ENCODE measurements at places on chromosomes 6 and 20.

- ATAC-seq, result no peak
Observed at GRCh38 chr6:24229696-24230405, 103.8 kb downstream of the NRSN1 start.

DNA sequence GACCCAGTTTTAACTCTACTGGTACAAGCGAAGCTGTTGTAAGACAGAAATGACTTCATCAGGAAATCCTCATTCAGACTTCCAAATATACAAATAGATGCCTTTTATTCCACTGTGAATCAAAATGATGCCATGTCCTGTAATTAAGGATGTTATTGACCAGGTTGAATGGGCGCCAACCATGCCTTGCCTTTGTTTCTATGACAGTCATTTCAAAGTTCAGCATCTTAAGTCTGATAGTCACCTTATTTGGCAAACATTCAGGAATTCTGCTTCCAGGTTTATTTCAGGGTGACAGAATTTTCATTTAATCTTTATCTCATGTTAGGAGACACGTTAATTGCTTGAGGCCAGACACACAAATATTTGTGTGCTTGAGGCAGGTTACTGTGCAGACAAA, 592.8 kb upstream of the JAG1 start:
- no peak for ATAC-seq

GRCh38 chr20:1627200-1627550, 7.4 kb upstream of the SIRPB1 start:
- ATAC-seq, result no peak

- no peak for ATAC-seq
Observed at GRCh38 chr20:50113420-50114224, 672 bp upstream of the UBE2V1 start.

GRCh38 chr6:170129691-170130171, 161.1 kb downstream of the DLL1 start:
- ATAC-seq, result peak; percentile 99

- ATAC-seq, result no peak
Observed at GRCh38 chr6:1285556-1285955, 26.3 kb upstream of the FOXQ1 start.

DNA sequence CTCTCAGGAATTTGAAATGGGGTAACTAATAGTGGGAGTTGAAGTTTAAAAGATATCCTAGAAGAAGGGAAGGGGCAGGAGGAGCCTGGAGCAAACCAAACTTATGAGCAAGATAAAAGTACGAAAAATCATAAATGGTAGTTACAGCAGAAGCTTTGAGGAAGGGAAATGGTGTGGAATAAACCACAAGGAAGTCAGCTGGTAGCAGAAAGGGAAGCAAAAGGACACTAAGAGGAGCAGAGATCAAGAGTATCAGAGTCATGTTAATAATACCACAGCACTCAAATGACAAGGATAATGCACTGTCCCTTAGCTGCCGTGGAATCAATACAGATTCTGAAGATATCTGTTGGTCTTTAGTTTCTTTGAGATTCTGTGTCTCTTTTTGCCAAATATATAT, 44.9 kb upstream of the CCDC28A start:
- ATAC-seq, result no peak

DNA sequence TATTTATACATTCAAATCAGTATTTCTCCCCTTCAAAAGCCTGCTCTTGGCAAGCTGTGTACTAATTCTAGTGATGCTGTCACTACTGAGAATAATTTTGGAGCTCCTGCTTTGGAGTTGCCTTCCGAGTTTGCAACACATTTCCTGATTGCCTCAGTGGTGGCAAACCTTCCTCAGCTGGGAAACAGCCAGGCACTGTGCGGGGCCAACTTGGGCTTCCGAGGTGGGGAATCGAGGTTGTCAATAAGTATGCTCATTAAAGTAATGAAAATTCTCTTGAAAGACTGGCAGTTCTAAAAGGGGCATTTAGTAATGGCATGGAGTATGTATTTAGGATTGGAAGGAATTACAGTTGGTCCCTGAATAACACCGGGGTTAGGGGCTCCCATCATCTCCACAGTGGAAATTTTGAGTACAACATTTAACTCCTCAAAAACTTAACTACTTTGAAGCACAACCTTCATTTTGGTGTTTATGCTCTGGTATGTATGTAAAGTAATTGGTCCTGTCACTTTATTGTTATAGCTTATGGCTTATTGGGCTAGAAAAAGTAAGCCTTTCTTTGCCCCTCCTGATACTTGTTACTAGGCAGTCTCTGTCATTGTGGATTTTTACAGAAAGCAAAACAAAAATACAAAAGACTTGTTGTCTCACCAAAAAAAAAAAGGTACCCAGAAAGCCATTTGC, 2.7 kb downstream of the PAQR8 start:
- no peak for ATAC-seq

- peak; percentile 79 for ATAC-seq
Observed at GRCh38 chr20:57473246-57474048, 51.5 kb downstream of the CTCFL start.

DNA sequence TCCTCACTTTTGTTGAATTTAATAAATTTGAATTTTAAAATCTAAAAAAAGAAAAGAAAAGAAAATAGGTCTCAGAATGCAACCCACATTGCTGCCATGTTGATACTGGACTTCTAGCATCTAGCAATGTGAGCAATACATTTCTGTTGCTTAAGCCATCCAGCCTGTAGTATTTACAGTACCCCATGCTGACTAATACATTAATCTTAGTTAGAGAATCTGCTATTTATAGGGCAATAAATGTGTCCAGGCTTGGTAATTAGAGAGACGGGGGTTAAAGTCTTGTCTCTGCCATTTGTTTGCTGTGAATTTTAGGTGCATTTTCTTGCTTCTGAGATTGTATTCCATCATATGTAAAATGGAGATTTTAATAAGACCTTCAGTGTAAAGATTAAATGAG, 471.3 kb downstream of the DHX35 start:
- no peak for ATAC-seq

GRCh38 chr20:36506253-36506652, 35.1 kb upstream of the MYL9 start:
- no peak for ATAC-seq

- ATAC-seq, result peak; percentile 77
Observed at GRCh38 chr6:117613920-117614560, 11.7 kb upstream of the GOPC start.

DNA sequence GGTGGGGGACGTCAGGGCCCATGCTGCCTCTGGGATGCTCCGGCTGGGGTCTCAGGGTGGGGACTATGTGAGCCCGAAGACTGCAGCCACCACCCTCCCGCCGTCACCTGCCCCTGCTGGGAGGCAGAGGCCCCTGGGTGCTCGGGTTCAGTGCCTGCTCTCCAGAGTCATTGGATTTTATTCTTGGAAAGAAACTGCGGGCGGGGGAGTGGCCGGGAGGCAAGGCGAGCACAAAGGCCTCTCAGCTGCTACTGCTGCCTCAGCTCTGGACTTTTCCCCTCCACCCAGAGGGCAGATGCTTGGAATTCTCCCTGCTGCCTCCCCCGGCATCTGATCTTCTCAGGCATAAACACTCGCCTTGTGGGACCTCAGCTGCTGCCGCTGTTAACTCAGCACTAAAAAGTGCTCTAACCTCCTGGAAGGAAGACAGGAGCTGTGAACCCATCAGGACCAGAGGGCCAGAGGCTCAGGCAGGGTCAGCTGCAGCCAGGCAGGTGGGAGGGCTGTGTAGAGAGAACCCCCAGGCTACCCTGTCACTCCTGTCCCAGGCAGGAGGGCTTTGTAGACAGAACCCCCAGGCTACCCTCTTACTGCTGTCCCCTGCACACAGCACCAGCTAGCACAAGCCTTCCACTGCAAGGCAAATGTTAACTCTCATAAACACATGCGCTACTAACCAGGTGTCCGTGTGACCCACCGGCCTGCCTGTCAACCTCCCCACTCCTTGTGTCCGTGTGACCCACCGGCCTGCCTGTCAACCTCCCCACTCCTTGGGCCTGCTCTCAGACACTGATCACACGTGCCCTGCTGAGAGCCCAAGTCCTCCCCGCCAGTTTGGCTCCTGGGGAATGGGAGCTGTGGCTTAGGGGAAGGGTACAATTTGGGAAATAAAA, 9.4 kb upstream of the FRMD1 start:
- ATAC-seq, result peak; percentile 82

GRCh38 chr20:50425076-50425475, 85.1 kb upstream of the PTPN1 start:
- no peak for ATAC-seq

GRCh38 chr20:58038123-58038654, 190.3 kb downstream of the ANKRD60 start:
- no peak for ATAC-seq

- ATAC-seq, result no peak
Observed at GRCh38 chr6:3232017-3232945, 4.8 kb upstream of the TUBB2B start.

GRCh38 chr20:34675993-34676641, 775 bp downstream of the PIGU start:
- no peak for ATAC-seq

DNA sequence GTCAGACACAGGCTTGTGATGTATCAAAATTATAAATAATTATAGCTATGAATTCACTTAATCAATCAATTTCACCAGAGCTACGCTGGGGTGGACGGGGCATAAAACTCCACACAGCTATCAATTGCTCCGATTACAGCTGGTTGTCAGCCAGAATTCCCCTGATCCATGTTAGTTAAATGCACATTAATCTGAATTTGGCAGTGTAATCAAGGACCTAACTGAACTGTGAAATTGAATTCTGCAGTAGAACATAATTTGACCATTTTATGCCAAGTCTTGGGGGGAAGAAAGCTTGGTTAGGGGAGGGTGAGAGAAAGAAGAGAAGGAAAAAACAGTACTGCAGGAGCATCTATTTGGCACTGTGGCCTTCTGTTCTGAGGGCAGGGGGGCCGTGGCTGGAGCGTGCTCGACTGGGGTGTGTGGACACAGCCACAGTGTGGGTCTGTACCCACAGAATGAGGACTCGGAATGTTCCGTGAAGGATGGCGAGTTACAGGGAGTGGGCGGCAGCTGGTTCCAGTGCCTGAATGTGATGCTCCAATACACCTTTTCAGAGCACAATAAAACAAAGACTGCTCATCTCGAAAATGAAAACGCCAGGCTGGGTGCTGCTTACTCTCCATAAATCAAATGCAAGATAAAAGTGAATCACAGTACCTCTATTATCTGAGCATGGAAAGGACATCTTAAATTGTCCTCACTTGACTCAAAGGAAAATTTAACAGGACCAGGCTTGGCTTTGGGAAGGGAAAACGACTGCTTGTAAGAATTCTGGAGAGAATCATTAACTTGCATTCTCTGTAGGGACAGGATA, 59.2 kb downstream of the LAMP5 start:
- peak; percentile 77 for ATAC-seq

DNA sequence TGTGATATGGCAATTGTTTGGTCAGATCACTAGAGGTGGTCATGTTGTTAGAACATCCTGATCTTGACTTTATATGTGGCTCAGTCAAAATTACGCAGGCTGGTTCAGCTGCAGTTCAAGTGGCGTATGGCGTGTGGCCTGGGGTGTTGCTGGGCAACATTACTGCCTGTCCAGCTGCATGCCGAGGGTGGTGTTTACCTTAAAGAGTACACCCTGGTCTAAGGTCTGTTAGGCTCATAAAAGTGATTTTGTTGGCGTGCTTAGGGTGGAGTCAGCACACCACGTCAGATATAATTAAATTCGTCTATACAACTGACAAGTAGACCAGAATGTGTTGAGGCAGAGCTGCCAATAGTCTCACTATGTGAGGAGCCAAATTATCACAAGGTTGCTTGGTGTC, 55.6 kb upstream of the NEDD9 start:
- ATAC-seq, result no peak

DNA sequence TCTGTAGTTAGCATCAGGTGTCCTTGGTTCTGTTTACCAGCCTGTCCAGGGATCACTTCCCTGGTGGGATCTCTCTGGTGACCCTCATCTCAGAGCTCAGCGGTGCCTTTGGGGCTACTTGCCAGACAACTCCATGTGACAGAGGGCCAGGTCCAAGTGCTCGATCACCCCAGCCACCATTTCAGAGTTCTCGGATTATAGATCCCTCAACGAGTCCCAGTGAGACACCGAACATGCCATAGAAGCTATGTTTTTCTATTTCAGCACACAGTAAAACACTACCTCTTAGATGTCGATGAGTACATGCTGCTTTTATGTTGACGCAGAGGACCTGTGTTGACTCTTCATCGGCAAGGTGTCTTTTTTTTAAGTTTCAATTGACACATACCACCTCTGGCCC, 170.1 kb upstream of the AKAP12 start:
- no peak for ATAC-seq

DNA sequence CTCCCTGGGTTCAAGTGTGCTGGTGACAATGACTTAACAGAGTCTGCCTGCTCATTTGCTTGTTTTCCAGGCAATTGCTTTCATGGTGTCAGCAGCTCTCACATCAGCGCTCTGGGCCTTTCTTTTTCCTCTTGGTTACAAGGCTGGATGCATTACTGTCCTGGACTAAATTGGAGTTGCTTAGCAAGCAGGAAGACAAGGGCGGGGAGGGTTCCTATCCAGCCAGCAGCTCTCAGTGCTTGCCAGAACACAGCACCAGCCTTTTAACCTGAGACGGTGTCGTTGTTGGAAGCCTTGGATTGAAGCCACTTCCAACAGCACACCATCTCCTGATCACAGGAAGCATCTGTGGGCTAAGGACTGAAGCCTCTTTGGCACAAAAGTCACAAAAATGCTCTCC, 606.9 kb downstream of the CDH26 start:
- ATAC-seq, result peak; percentile 59

GRCh38 chr6:142222022-142222421, 75.0 kb downstream of the VTA1 start:
- ATAC-seq, result no peak

DNA sequence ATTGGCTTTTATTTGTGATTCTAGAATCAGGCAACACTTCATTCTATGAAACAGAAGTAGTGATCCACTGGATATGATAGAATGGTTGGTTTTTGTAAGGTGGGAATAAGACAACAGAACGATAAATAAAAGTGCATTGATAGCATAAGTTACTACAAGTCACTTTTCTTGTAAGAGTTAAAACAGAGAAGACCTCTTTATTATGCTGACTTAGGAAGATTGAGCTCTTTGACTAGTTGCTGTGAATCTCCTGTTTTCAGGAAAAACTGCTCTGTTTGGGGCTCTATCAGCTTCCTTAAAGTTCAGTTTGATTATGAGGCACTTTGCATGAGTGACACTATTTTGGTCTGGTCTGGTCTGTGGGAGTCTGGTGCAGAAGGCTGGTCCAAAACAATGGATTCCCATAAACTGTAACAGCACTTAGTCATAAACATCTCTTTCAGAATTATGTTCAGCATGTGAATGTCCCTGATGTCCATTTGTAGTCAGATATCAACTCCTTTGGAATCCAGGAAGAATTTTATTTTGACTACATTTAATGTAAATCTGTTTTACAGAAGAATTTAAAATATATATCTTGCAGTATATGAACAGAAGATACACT, 35.0 kb upstream of the DSE start:
- ATAC-seq, result no peak

Data from motor neuron (in vitro differentiated cells).